Endothelial cell (in vitro differentiated cells): ENCODE measurements at places on chromosomes 16 and 17.

GRCh38 chr17:47210779-47211178 is 1.6 kb downstream of the MYL4 start:
- DNase-seq = no peak

- no peak for DNase-seq
These were observed 45.7 kb upstream of the CSNK2A2 start for GRCh38 chr16:58243528-58244004.

DNA sequence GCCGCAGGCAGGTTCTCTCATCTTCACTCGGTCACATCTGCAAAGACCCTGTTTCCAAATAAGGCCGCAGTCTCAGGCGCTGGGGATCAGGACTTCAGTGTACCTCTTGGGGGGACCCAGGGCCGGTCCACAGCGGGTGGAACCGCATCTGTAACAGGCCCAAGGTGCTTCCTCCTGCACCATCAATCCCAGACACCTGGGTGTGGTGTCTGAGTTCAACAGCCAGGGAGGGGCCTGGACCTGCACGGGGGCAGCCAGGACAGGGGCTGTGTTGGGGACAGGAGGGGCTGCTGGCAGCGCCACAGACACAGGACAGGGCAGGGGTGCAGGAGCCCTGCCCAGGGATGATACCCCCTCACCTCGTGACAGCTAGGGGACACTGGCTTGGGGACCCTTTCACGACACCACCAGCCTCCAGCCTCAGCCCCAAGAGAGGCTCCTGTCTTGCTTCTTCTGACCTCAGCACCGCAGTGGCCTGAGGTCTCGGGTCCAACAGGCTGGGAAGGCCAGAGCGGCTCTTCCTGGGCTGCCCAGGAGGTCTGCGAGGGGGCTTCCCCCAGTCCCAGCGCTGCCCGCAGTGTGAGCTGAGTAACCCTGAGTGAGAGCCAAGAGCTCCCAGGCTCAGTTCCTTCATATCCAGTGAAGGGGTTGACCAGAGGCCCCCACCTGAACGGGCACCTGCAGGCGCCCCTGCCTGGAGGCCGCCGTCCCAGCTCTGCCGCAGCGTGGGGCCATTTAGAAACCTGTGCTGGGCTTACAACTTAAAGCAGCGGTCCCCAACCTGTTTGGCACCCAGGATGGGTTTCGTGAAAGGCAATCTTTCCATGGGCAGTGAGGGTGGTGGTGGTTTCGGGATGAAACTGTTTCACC is 30.7 kb upstream of the BAHCC1 start:
- no peak for DNase-seq

GRCh38 chr17:8791910-8792270 is 7.3 kb downstream of the MFSD6L start:
- DNase-seq = no peak

GRCh38 chr17:269616-270514 is 82.7 kb downstream of the RPH3AL start:
- DNase-seq = no peak

DNA sequence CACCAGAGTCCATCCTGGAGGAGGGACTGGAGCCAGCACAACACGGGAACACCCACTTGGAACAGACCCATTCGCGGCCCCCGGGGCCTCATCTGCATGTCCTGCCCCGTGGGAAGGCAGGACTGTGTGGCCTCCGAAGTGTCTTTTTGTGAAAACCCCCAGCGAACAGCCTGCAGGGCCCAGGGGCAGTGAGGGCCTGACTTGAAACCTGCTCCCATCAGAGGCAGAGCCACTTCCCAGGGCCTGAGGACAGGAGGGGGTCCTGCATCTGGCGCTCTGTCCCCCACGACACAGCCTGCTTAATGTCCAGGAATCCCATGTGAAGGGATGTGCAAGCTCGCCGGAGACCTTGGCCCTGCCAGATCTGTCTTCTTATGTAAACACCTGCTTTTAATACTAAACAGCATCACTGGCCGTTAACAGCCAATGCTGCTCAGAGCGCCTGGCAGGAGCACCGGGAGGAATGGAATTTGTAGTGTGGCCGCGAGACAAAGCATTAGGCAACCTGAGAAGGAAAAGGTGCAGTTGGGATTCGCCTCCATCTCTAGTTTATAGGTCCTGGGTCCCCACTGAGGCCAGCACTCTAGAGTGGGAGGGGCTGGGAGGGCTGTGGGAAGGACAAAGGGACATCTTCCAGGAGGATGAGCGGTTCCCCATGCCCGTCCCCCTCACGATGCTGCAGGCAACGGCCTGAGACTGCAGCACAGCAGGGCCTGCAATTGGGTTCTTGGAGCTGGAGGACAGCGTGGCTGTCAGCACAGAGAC is 9.6 kb upstream of the EVPL start:
- DNase-seq = no peak

DNA sequence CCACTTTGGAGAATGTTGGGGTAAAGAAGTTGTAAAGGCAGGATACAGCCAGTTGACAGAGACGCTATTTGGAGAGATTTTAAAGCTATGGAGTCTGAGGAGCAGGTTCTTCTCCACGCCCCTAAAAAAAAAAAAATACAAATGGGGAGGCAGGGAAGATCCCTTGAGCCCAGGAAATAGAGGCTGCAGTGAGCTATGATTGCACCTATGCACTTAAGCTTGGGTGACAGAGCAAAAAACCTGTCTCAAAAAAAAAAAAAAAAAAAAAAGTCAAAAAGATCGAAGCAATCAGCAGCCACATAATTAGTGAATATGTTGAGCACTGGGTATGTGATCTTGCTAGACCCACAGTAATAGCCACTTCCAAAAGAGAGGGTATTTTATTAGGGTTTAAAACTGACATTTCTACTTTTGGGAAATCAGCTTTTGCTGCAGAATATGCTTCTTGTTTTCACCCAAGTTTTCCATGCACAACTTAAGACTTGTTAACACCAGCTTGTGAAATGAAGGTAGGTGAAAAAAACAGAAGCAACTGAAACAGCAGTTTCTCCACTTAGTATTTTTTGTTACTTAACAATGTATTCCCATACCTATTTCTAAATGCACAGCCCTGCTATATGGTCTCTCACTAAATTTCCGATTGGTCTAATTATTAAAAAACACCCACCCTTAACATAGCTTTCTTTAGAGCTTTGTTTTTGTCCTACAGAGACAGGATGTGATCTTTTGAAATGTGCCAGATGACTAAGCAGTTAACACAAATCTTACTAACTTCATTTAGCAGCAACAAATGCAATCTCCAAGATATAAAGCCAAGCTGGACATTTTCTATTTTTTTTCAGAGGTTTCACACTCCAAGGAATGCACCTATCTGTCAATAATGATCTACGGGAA is 2.5 kb upstream of the ARL6IP1 start:
- DNase-seq = no peak

DNA sequence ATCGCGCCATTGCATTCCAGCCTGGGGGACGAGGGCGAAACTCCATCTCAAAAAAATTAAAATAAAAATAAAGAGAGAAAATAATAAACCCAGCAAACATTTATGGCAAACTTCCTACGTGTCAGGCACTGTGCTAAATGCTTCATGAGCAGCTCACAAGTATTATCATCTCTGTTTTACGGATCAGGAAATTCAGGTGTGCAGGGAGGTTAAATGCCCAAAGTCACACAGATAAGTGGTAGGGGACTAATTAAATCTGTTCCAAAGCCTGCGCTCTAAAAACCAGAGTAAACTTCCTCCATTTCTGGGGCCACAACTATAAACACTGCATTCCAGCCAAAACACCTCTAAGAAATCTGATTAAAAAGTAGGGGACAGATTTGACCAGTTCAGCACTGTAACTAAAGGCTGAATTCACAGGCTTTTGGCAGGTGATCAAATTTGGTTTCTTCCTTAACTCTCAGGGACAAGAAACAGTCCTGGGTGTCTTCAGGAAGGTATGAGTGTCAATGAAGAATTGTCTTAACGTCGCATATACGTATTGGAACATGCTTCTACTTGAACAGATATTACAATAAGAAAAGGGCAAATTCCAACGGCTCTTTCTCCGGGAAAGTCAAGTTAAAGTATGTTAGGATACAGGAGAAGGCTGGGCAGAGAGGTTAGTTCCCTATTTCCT is 996 bp downstream of the STRADA start:
- no peak for DNase-seq

- DNase-seq = no peak
These were observed 174.3 kb upstream of the TNRC6C start for GRCh38 chr17:77783991-77784820.

DNA sequence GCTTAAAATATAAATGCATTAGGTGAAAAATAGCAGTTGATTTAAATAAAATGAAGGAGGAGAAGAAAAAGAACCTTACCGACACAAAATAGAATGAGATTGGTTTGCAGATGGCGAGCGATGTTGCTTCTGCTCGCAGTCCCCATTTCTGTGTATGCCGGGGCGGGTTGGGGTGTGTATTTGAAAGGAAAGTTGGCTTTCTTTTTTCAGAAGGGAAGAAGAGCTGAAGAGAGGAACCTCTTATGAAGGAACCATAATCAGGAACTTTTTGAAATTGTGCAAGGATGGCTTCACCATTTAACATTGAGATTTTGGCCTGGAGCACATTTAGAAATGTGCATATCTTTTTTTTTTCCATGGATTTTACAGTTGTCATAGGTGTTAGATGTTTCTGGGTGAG is at the start of gene IGSF6:
Gene IGSF6, minus strand, starts transcription at position 156 of the 400 bp plus-strand sequence. Its CDS starts 10 bp downstream, at position 146.
- no peak for DNase-seq

DNA sequence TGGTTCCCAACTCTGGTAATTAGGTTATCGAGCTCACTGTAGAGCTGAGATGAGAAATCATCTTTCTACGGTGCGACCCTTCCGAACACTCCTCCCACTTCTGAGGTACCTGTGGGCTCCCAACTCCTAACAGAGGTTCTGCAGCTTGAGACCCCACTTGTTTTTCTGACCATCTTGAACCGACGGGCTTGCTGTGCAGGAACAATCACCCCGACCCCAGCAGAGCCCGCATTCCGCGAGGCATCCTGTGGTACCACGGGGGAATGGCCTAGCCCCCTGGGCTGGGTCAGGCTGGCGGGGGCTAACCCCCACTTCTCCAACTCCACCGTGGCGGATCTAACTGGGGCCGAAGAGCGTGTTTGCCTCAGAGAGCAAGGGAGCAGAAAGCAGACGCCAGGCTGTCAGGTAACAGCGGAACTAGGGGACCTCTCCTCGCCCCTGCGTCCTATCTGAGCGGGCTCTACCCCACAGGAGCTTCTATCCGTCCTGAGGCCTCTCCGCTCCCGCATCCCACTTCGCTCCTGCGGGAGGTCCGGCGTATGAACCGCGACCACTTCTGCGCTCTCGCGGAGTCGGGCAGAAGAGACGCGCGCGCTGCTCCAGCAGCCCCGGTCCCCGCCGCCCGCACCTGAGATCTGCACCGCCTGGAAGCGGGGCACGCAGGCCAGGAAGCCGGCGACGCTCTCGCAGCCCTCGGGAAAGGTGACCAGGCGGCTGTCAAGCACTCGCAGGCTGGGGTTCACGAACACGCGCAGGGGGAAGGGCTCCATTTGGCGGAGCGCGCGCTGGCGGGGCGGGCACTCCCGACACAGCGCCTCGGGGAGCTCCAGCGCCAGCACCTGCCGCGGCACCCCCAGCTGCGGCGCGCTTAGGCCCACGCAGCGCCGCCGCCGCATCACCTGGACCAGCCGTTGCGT is 761 bp downstream of the PDF start:
- DNase-seq = peak; percentile 34

GRCh38 chr17:40615068-40615840 is 32.4 kb downstream of the SMARCE1 start:
- peak; percentile 52 for DNase-seq

DNA sequence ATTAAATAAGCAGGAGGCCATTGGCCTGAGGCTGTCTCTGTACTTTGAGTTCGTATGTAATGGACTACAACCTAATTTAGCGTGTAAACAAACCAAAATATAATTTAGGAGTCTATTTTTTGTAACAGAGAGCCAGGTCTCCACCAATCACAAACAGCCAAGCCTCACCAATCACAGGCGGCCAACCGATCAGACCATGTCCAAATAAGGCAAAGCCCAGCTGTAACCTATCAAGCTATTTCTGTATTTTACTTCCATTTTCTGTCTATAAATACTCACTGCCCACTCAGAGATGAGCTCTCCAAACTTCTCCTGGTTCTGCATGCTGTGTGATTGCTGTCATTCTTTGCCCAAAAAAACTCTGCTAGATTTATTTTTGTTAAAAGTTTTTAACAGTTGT is 322.7 kb downstream of the NPIPA8 start:
- DNase-seq = no peak

GRCh38 chr17:33140413-33141099 is 148.9 kb downstream of the SPACA3 start:
- DNase-seq = no peak

GRCh38 chr16:53534206-53534605 is 31.2 kb upstream of the AKTIP start:
- no peak for DNase-seq

DNA sequence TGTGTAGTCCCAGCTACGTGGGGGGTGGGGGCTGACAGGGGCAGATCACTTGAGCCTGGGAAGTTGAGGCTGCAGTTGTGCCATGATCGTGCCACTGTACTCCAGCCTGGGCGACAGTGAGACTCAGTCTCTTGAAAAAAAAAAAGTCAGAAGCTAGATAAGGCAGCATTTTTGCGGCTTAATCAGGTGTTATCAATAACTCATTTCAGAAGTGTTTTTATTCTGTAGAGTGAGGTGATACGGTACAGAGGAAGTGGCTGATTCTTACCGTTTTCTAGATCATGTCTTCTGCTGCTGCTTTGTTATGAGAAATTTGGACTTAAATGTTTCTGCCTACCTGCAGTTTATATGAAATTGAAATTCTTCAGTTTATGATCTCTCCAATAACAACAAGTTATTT is 18.6 kb downstream of the ZC3H18 start:
- no peak for DNase-seq

DNA sequence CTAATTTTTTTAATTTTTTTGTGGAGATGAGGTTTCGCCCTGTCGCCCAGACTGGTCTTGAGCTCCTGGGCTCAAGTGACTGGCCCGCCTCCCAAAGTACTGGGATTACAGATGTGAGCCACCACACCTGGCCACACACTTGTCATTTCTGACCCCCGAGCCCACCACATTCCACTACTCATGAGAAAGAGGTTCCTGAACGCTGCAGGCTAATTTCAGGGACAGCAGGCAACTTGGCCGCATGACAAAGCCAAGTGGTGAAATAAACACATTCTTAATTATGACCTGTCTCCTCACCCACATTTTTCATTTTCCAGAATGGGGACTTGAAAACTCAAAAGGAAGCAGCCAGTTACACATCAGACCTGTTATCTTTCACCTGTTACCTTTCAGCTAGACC is 114.5 kb downstream of the ABCC6 start:
- DNase-seq = no peak
